SK-N-MC (cell line): ENCODE measurements at places on chromosomes 2 and 18.

GRCh38 chr2:23630961-23631360, 246.0 kb downstream of the KLHL29 start:
- DNase-seq: no peak

GRCh38 chr2:191015239-191015638, 1.3 kb upstream of the STAT1 start:
- no peak for DNase-seq

GRCh38 chr2:85396531-85397470, 13.4 kb downstream of the CAPG start:
- no peak for DNase-seq

DNA sequence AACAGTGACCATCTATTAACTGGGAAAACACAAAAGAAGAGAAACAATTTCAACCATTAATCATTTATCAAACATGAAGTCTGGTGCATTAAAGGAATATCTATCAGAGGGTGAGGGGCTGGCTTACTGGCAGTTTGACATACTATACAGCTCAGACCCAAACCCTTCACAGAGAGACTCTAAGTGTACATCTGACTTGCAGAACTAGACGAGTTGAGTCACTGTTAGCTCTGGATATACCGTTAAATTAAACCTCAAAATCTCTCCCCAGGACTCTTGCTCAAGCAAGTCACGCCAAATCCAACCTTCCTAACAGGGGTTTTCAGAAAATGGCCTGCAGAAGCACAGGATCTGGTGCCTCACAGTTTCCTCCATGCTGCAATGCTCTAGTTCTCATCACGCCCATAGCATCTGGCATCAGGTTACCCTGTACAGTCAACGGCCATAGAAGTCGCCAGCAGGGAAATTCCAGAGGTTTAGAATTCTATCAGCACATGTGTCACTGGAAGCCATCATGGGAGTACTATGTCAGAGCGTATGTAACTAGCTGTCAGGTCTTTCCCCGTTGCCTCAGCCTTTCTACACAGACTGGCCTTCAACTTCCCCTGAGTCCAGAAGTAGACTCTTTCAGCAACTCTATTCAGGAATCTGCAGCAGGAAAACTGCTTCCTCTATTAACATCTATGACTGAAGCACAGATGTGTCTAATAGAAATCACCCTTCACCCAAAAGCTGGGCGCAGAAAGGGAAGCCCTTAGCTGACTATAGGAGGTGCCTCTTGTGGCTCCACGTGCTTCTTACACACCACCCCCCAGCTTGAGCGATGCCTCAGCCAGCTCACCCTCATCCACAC, 9.3 kb downstream of the TGOLN2 start:
- DNase-seq: no peak

- no peak for DNase-seq
These were observed 9.8 kb upstream of the CPS1 start for GRCh38 chr2:210546424-210547208.

DNA sequence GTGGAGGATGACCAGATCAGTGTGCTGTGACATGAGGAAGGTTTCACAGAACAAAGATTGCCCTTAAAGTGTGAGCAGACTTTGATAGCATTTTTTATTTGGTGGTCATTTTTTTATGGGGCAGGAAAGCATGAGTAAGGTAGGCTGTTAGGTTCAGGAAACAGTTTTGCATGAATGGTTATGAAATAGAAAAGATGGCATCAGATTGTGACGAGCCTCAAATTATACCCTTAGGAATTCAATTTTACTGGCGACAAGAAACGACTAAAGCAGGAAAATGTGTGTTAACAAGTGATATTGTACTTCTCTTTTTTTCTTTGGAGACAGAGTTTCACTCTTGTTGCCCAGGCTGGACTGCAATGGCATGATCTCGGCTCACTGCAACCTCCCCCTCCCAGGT, 44.7 kb downstream of the PIK3C3 start:
- DNase-seq: no peak

- DNase-seq: peak; percentile 22
These were observed 14.4 kb upstream of the STAT4 start for GRCh38 chr2:191165176-191165643.

DNA sequence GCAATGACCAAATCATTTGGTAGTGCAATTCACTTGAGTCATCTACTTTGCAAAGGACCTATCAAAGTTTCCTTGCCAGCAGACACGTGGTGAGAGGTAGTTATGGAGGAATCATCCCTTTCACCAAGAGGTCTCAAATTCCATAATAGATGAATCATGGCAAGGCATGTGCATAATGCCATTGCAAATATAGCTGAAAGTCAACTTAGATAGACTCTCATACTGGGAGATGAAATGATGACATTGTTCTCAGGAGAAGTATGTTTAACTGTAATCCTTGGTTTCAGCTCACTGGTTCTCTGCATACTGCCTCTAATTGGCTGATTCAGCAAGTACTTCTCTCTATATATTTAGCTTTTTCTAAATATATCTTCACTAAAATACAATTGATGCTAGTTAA, 57.2 kb downstream of the CALCRL start:
- no peak for DNase-seq

- DNase-seq: no peak
These were observed 266.4 kb downstream of the THSD7B start for GRCh38 chr2:137031731-137032130.

DNA sequence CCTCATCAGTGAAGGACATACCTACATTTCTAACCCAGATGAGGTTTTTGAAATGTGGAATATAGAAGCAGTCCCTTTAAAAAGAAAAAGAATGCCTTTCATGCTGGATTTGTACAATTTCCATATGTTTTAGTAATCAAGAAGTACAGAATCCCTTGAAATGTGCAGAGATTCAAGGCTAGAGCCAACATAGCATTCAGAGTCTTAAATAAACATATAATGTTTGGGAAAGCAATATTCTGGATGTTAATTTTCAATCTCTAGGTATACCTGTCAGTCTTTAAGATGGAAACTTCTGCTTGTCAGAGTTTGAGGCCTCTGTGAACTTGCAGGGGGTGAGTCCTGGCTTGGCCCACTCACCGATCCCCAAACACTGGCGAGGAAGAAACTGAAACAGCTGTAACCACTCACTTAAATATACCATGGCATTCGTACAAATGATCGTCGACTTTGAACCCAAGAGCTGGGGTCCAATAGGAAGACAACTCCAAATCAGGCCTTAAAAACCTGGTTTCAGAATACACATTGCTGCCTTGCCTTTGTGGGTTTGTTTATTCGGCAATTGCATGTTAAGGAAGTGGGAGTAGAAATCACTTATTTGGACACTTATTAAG, 132.8 kb upstream of the NCK2 start:
- no peak for DNase-seq

DNA sequence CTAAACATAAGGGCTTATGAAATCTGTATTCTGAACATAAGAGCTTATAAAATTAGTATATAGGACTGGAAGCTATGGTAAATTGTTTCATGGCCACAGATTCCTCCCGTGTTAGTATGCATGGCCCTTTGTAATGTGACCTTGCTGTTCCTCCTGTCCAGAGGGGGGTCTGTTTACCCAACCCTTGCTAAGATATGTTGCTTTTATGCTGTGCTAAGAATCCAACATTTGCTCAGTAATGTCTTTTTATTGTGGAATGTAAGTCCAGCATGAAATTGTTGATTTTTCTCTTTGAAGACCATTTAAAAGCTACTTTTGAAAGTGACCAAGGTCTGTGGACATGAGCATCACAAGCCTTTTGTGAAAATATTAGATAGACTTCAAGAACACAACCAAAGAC, 485.4 kb downstream of the PARD3B start:
- DNase-seq: no peak

GRCh38 chr18:31269566-31269965, 48.4 kb upstream of the DSG1 start:
- DNase-seq: no peak
